ENCODE measurements at places on chromosomes 4 and X.

DNA sequence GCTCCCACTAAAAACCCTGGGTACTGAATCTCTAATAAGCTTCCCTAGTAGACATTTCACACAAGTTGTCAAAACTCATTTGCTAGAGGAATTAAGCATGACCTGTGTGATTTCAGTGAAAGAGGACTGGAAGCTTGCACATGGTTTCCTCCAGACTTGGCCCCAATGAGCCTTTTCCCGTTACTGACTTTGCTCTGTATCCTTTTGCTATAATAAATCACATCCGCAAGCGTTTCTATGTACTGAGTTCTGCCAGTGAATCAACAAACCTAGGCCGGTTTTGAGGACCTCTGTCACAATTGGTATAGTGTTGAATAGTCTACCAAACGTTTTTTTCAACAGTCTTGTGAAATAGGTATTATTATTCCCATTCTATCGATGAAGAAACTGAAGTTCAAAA, 8.2 kb downstream of the ATP11C start:
- no peak for DNase-seq

DNA sequence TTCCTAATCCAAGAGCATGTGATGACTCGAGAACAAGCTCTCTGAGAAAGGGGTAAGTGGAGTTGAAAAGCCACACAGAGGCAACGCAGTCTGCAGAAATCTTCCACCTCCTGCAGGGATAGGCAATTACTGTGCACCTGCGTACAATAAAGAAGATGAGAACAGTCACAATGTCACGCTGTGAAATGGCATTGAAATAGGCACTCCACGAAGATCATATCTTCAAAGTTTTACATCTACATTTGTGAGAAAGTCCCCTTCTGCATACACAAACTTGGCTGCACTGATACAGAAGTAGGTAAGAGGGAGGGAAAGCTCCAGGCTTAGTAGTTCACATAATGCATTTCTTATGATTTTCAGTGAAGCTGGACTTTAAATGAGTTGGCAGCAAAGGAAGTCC, 27.1 kb downstream of the DDX60L start:
- DNase-seq, result no peak

GRCh38 chr4:52142816-52143215, 91.7 kb downstream of the SPATA18 start:
- DNase-seq, result no peak

DNA sequence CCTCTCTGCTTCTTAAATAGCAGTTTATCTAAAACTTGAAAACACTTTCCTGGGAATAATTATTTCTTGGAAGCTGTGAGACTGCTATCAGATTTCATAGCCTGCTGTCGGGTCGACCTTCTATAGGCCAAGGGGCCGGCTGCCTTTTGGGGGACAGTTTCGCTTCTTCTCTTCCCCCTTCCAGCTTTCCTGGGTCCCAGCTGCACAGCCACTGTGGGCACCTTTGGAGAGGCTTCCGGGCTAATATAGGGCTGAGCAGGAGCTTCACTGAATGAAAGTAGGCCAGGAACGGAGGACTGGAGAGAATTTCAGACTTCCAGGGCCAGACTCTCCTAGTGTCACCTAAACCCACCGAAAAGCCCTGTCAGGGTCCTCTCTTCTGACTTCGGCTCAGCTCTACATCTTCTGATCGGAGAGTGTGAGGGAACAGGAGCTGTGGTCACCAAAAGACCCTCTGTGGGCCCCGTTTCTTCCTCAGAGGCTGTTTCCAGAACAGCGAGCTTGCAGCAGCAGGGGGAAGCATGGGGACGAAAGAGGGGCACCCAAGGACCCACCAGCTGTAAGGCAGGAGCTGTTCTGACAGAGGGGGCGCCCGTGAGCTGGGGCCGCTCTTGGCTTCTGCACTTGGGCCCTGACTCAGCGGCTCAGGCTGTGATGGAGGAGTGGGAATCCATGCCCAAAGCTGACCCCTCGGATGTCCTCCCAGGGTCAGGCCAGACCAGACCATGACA, 620.6 kb downstream of the BCOR start:
- no peak for DNase-seq

- DNase-seq, result no peak
These were observed 542 bp upstream of the KLF8 start for GRCh38 chrX:56231537-56232090.

GRCh38 chrX:135973025-135973547, 702 bp downstream of the MMGT1 start:
- DNase-seq, result no peak

DNA sequence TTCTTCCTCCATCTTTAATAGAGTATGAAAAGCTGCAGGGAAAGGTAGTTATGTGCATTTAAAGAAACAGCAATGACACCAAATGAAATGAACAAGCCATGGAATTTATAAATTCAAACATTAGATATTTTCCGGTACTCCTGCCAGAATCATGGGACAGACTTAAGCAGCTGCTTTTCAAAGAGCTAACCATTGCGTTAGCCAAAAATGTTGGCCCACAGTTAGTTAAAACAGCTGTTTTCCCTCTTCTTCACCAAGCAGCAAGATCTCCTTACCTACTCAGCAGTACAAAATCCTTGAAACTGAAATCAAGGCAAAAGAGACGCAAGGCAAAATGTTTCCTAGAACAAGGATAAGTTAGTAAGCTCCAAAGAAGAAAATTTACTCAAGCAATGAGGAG, 64.0 kb downstream of the MANBA start:
- no peak for DNase-seq

DNA sequence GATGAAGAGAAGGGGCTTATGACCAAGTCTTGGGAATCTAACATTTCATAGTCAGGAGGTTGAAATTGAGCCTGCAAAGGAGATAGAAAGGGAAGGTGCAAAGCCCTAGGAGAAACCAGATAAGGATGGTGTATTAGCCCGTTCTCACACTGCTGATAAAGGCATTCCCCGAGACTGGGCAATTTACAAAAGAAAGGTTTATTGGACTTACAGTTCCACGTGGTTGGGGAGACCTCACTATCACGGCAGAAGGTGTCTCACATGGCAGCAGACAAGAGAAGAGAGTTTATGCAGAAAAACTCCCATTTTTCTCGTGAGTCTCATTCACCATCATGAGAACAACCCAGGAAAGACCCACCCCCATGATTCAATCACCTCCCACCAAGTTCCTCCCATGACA, 129.5 kb upstream of the LNX1 start:
- no peak for DNase-seq

- DNase-seq, result no peak
These were observed 200.4 kb downstream of the DACH2 start for GRCh38 chrX:86348669-86349068.

DNA sequence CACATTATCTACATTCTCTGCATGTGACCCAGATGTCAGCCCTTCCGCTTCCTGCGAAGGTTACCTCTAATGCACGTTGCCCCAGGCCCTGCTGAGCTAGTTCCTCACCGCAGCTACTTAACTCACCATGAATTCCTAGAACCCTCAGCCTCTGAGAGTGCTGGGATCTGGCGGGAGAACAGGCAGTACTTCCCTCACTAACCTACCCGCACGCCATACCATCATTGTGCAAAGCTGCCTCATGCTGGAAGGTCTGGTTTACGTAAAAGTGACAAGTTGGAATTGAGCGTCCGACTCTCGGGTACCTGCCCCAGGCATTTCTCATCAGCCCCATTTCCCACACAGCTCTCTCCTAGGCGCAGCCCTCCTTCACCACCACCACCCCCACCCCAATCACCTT, 6.3 kb downstream of the SLC25A4 start:
- DNase-seq, result no peak

DNA sequence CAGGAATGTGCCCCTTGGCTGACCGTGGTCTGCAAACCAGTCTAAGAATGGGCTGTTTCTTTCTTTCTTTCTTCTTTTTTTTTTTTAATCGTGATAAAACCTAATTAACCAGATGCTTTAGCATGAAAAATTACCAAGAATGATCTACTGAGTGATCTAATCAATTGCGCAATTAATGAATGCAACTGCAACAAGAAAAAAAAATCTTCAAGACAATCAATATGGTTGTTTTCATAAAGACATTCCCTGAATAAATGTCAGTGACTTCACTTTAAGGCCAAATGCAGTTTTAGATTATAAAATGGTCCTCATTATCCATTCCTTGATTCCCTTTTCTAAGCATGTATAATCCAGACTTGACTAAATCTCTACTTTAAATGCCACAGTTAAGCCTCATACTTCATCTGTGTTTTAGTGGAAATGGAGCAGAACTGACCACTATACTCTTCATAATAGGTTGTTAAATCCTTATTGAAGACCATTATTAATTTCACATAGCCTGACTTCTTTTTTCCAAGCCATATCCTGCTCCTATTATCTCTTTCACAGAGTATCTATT, 51.6 kb upstream of the SETD7 start:
- no peak for DNase-seq

- DNase-seq, result no peak
These were observed 118.5 kb downstream of the MFAP3L start for GRCh38 chr4:169907705-169908104.

- DNase-seq, result peak; percentile 86
These were observed 17.3 kb downstream of the CTPS2 start for GRCh38 chrX:16695079-16695676.

GRCh38 chrX:11499076-11500044, 166.4 kb downstream of the ARHGAP6 start:
- no peak for DNase-seq

DNA sequence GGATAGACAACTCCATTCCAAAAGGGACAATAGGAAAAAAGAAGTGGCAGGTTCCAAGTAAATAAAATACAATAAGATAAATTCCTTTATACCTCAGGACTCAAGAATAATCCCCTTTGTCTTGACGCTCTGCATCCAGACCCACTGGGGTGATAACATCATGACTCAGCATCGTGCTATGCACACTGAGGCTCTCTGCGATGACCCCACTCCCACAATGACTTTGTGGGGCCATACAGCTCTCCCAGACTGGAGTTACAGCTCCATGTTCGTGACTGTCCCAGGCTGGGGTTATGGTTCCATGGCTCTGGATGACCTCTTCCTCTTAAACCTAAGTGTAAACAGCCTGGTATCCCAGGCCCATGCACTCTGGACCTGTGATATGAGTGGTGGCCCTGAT, 254.5 kb upstream of the ADGRL3 start:
- DNase-seq, result no peak

DNA sequence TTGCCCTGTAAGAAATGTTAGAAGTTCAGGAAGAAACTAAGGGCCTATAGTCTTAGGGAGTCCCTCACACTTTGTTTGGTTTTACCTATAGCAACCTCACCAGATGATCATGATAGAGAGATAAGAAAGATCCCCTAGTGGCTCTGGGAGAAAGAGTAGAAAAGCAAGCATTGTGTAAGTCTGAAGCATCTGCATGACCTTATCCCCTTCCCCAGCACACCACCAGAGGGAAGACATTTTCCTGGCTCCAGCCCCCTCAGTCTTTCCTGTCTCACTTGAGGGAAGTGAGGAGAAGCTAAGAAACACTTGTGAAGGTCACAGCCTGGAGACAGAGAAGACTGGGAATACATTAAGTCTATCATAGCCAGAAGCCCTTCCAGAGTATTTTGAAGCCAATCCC, 154.0 kb downstream of the EVC2 start:
- no peak for DNase-seq

DNA sequence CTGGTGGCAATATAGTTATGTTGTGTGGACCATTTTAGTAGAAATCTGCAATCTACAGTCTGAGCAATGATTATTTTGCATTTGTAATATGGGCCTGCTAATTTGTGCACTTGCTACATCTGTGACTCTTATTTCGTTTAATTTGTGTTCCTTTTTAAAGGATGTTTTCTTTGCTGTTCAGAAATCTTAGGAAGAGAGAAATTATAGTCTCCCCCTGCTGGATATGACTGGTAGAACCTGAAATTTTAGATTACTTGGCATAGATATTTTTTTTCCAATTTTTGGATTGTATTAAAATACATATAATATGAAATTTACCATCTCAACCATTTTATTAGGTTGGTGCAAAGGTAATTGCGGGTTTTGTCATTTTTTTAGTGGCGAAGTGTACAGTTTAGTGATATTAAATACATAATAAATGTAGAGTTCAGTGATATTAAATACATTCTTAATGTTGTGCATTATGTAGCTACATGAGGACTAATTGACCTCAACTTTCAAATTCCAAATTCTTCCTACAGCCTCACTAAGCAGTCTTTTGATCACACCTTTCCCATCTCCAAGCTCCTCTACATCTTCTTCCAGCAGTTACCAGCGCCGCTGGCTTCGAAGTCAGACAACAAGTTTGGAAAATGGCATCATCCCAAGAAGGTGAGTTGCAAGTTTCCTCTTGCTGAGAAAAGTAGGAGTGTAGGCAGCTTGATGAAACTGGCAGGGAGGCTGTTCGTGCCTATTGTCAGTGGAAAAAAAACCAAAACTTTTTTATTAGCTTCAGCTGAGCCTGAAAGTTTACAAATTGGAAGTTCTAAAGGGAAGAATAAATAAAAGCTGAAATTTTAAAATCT, 82.2 kb downstream of the FNIP2 start:
- DNase-seq, result no peak

DNA sequence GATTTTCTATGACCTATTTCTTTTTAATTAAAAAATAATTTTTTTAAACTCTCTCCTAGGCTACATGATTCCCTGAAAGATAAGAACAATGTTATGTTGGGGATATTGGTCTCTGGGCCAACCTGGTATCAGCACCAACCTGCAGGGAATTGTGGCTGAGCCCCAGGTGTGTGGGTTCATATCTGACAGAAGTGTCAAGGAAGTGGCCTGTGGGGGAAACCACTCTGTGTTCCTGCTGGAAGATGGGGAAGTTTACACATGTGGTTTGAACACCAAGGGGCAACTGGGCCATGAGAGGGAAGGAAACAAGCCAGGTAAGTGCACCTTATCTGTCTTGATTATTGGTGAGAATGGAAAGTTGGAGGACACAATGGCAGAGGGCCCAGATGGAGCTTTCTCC, 13.5 kb downstream of the HERC3 start:
- DNase-seq, result peak; percentile 71

GRCh38 chrX:40096395-40097091, 1.2 kb downstream of the BCOR start:
- peak; percentile 90 for DNase-seq

GRCh38 chrX:69137371-69138117, 27.7 kb downstream of the PJA1 start:
- no peak for DNase-seq

GRCh38 chr4:28555866-28556265, 1695.2 kb downstream of the STIM2 start:
- DNase-seq, result no peak

- DNase-seq, result no peak
These were observed 31.3 kb downstream of the IL13RA2 start for GRCh38 chrX:114985967-114986592.

- DNase-seq, result no peak
These were observed 17.1 kb upstream of the CT47C1 start for GRCh38 chrX:119055687-119056086.

DNA sequence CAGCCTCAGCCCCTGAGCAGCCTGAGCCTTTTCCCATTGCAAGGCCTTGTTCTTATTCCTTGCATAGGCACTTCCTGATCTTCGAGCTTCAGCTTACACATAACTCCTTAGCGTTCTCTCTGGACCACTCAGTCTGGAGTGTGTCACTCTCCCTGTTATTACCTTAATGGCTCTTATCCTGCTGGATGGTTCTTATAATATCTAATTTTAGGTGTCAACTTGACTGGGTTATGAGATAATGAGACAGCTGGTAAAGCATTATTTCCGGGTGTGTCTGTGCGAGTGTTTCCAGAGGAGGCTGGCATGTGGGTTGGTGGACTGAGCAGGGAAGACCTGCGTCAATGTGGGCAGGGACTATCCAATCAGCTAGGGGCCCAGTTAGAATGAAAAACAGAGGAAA, 75.7 kb downstream of the HAUS3 start:
- no peak for DNase-seq

- peak; percentile 43 for DNase-seq
These were observed 18.7 kb downstream of the NAT8L start for GRCh38 chr4:2077537-2078460.

Measured in activated effector memory CD4-positive, alpha-beta T cell treated with anti-CD3 and anti-CD28 coated beads, Interleukin-2, amount 50 U/mL, for 16 hours (primary cell).